ENCODE measurements at places on chromosomes 4 and X.
A peak's percentile ranks its signal among the peaks of the same experiment; 100 is the strongest.

GRCh38 chr4:174449944-174450785 lies 72.1 kb downstream of the HPGD start:
- DNase-seq = no peak

DNA sequence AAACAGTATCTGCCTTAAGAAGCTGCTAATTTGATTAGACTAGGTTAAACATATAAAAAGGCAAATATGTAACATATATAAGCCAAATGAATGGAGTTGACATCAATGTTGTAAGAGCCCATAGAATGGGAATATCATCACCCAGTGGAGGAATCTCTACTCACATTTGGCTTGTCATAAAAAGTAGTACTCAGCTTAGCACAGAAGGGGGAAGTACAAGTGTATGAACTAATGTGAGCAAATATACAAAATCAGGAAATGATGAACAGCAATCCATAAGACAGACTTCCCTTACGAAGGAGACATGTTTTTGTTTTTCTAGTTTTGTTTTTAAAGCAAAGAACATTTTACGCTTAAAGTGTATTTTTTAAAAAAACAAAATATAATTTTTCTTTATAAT lies 74.9 kb downstream of the MAB21L2 start:
- DNase-seq = no peak

DNA sequence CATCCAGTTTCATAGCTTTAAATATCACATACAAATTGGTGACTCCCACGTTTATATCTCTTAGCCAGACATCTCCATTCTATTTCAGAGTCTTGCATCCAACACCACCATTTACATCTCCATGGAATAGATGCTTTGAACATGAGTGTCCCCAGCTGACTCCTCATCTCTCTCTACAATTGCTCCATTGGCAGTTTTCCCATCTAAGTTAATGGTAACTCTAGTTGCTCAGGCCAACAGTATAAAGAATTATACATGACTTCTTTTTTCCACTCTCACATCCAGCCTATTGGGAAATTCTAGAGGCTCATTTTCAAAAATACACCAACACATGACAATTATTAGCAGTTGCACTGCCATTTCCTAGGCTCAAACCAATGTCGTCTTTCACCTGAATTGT lies 388.2 kb downstream of the STIM2 start:
- DNase-seq = no peak

DNA sequence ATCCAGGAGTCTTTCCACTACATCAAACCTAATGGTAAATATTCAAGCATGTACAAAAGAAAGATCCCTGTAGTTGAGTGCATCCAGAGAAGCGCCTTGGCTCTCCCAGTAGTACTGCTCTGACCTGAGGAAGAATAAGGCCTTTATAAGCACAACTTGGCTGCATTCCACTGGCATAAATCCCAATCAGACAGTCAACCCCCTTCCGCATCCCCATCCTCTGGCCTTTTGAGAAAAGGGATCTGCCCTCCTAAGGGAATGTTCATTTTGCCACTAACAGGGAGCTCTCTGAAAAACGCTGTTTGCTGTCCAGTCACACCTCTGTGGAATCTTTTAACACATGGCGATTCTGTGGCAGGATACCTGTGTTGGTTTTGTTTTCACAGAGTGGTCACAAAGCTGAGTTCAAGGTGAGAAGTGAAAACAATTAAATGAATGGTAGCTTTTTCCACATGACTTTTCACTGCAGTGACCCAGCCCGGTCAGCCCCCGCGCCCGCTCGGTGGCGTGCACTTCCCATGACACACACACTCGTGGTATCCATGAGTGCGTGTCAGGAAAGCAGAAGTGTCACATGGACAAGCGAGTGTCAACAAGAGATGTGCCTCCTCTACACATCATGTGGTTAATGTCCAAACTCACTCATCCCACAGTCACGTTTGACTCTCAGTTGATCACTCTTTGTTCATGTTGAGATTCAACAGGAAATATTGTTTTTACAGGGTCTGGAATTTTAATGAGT lies 112.2 kb upstream of the ENPP6 start:
- DNase-seq = no peak

DNA sequence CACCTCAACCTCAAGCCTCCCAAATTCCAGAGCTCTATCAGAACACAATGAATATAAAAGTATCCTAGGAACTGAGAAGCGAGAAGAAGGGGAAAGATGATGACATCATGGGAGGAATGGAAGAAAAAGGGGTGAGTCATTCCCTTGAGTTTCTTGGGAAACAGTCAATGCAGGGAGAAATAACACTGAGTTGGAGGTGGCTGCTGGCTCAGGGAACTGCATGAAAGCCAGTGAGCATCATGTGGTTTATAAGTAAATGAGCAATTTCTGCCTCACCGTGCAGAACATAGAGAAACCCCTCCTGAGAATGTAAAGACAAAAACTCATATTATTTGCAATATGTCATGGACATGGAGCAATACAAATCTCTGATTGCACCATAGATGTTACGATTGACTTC lies 73.3 kb downstream of the SHOX start:
- peak; percentile 45 for DNase-seq

DNA sequence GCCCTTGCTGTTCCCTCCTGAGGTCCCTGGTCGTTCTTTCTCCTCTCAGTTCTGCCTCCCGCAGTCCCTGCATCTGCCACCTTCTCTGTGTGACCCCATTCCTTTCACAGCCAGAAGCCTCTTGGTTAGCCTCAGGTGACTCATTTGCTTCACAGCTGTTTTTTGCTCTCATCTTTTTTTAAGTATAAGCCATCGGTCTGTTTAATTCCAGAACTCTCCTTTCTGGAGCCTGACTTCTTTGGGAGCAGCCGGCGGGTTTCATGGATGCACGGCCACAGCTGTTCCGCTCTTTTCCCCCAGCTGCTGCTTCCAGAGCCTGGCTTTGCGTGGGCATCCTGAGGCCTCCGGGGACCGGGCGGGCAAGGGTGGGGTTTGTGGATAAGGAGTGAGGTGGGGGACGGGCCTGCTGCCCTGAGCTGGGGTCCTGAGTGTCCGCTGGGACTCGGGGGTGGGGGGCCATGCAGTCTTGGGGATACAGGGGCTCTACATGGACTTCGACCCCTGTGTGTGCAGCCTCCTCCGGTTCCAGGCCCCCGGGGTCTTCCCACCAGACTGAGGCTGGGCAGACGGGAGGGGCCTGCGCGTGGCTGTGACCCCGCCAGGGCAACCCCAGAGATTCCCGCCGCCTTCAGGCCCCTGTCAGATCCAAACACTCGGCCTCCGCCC lies 46.7 kb downstream of the PCGF3 start:
- no peak for DNase-seq

DNA sequence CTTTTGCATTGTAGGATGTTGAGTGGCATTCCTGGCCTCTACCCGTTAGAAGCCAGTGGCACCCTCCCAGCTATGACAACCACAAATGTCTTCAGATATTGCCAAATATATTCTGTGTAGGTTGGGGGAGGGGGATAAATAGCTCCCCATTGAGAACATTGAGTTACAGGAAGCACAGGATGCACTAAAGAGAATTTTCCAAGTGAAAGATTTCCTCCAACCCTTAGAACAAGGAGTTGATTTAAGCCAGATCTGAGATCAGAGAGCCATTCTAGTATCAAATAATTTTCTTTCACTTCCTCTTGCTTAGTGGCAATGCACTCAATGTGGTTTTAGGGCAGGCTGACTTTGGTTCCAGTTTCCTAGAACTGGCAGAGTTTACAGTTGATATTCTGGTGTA lies 436.6 kb downstream of the C4orf33 start:
- DNase-seq = no peak

DNA sequence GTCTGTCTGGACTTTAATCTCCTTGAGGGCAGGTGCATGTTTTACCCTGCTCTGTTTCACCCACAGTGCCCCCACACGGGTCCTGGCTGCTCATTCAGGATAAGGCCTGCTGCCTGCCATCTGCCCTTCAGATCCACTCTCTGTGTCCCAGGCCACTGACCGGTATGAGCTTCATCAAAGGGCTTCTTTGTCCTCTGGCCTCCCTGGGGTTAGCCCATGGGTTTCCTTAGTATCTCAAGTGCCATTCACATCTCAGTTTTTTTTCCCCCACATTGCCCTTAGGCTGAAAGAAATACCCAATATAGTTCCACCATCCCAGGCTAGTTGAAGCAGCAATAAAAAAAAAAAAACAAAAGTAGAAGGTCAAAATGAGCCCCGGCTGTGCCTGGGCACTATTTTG lies 9.3 kb downstream of the CD99L2 start:
- no peak for DNase-seq

DNA sequence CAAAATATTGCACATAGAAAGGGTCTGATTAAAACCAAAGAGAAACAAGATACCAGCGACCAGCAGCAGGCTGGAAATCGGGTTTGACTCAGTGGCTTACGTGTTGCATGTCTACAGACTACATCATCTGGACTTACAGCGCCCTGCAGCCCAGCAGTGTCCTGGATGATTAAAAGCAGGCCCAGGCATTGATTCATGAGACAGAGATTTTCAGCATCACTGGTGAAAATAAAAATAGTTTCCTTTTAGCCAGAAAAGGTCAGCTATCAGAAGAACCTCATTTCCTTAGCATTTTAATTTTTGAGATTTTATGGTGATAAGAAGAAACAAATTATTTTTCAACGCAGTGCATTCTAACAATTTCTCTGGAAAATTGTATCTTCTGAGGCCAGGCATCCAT lies 190.6 kb downstream of the PTTG2 start:
- peak; percentile 69 for DNase-seq

DNA sequence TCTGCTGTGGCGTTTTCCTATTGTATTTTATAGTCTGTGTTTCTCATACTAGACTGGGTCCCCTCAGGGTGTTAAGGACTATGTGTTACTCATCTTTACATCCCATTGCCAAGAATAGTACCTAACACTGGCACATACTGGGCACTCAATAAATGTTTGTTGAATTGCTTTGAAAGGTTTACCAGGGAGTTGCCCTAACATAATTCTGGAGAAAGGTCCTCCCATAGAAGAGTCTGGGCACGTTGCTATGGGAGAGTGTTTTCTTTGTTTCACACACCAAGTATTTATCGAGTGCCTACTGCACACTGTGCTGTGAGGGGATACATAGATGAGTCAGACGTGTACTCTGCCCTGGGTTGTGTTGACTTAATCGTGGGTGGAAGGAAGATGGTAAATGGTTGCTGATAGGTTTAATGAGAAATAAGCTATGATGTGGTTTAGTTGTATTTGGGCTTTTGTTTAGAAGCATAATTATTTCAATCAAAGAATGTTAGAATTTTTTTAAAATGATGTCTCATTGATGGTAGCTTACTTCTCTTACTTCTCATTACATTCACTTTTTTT lies 42.9 kb downstream of the AFF1 start:
- DNase-seq = no peak

GRCh38 chr4:4247696-4248028 lies 361 bp downstream of the TMEM128 start:
- DNase-seq = no peak

DNA sequence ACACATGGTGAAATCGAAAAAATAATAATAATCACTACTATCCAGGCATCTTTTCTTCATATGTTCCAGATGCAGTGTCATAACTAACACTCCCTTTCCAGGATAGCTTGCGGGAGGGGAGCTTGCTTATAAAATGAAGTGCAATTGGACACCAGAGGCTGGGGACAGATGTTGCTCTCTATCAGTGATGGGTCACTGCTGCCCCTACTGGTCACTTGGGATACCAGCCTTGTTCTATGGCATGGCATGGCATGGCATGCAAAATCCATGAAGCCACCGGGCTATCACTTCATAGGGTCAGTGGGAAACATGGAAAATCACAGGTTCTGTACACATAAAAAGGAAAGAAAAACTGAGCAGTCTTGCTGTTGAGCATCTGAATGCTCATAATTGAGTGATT lies 168.1 kb downstream of the GLRA2 start:
- DNase-seq = no peak

DNA sequence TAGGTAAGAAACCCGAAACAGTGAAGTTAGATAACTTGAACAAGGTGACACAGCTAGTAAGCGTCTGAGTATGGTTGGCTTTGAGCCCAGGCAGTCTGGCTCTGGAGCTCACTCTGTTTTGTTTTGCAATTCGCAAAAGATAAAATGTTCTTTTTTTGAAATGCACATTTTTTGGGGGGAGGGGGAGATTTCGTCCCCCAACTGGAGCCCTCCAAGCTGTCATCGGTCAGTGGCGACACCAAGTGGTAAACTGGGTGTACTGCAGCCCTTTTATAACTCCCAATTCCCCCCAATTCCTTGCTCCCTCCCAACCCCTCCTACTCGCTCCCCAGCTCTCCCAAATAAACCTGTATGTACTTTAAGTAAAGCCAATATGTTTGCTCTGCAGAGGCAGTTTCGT lies 2.8 kb upstream of the CLCN5 start:
- no peak for DNase-seq

- no peak for DNase-seq
These were observed 35.4 kb upstream of the ASMTL start for GRCh38 chrX:1488141-1488540.

- no peak for DNase-seq
These were observed 136.4 kb downstream of the MAPK10 start for GRCh38 chr4:86223472-86223871.

- no peak for DNase-seq
These were observed 390.7 kb upstream of the ADGRL3 start for GRCh38 chr4:60809486-60809800.
